Stimulated activated CD4-positive, alpha-beta T cell treated with anti-CD3 and anti-CD28 coated beads, Interleukin-15, amount 100 ng/mL, for 1 hour (primary cell): ENCODE measurements at places on chromosomes 1 and 21.

DNA sequence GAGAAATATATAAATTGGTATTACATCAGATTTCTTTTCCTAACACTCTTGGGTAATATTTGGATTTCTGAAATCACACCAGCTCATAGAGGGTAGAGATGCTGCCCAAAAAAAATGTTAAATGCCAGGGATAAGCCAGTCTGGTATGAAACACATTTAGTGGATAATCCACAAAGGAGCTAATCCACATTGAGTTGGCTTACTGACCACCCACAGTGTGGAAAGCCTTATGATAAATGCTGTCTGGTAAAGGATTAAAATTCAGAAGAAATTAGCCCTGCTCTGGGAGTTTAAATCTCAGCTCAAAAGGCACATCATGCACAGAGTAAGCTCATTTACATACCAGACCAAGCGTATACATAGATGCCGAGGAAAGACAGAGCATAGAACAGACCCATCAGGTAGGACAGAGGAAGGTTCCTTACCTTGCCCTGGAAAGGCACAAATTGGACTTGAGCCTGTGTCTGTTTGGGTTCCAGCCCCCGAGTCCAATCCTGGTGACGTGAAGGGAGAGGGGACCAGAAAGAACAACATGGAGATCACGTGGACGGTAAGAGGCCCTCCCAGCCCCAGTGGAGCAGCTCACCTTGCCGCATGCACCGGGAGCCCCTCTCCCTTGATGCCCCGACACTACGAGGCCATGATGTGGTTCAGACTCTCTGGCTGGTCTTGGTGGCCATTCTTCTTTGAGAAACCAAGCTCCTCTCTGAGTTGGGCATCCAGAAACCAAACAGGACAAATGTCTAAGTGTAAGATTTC lies 62.9 kb upstream of the CNTN2 start:
- DNase-seq = no peak

- DNase-seq = no peak
Observed at GRCh38 chr1:224116131-224116530, 2.2 kb downstream of the FBXO28 start.

- DNase-seq = no peak
Observed at GRCh38 chr1:87644033-87644578, 315.4 kb downstream of the LMO4 start.

DNA sequence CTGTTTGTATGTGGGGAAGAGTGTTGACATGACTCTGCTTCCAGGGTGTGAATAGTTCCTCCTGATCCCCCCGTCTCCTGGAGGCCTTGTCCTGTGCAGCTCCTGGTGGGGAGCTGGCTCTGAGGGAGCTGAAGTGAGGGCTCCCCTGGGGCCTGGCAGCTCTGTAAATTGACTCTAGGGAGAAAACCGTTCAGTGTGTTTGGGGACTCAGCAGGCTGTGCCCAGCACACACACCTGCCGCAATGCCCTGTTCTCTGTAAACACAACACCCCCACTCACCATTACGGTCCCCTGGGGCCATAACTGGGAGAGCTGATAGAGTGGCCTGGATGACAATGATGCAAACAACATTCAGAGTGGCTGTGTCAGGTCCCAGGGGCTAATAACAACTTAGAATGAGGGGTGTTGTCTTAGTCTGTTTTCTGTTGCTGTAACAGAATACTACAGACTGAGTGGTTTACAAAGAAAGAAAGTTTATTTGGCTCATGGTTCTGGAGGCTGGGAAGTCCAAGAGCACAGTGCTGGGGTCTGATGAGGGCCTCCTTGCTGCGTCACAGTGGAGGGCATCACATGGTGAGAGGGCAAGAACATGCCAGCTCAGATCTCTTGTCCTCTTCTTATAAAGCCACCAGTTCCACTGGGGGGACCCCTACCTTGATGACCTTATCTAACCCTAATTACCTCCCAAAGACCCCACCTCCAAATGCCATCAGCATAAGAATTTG lies 15.3 kb downstream of the ADORA1 start:
- DNase-seq = no peak

DNA sequence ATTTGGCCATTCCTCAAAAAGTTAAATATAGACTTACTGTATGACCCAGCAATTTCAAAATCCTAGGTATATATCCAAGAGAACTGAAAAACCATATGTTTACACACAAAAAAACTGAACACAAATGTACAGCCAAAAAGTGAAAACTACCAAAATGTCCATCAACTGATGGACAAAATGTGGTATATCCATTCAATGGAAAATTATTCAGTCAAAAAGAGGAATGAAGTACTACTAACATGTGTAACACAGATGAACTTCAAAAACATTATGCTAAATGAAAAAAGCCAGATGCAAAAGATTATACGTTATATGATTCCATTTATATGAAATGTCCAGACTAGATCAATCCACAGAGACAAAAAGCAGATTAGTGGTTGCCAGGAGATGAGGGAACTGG lies 8.0 kb downstream of the AIDA start:
- no peak for DNase-seq

DNA sequence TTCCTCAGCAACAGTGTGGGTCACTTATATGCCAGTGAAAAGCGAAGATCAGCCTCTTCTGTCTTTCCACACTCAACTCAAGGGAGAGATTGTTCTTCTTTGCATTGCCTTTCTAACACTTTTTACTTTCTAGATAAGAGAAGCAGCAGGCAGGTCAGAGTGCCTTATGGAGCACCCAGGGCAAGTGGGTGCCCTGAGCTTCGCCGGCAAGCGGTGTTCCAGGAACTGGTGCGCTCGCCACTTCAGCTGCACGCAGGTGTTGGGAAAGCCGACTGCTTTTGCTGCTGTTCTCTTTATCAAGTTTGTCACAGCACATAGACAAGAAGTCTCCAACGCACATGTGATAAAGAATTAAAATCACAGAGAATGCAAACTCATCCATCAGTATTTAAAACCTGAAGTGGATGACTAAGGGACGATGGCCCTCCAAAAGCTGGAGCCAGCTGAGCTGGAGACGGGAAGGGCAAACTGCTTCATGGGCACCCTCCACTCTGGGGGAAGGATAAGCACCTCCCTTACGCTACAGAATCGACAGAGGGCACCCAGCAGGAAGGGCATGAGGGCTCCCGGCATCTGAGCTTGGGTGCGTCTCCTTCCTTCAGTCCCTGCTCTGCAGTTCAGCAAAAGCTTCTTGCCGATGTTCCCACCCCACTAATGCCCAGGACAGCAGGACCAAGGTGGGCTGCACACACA lies 20.7 kb downstream of the UBE2G2 start:
- DNase-seq = no peak

- no peak for DNase-seq
Observed at GRCh38 chr1:19705464-19705863, 40.8 kb downstream of the HTR6 start.

GRCh38 chr1:239112101-239112935 lies 274.1 kb upstream of the CHRM3 start:
- DNase-seq = no peak

DNA sequence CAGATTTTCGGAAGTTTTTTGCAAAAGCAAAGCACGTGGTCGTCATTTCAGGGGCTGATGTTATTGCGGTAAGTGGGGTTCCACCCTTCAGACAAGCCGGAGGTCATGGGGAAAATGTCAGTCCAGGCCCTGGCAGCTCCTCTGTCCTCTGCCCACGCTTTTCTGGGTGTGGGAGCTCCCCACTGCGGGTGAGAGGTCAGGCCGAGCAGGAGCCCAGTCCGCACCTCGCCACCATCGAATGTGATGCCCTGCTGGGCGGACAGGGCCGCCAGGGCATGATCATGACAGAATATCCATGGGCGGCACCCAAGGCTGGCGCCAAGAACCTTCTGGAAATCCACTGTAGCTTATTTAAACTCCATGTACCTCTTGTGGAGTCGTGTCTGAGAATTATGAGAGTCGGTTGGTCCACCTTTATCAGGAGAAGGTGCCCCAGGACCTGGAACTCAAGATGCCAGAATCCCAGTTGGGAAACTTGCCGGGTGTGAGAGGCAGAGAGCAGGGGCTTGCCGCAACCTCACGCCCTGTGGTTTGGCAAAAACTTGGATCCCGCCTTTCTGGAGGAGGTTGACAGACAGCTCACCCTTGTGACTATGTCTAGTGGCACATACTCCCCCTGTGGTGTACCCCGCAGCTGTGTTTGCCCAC lies 6.9 kb downstream of the DIRAS3 start:
- no peak for DNase-seq

DNA sequence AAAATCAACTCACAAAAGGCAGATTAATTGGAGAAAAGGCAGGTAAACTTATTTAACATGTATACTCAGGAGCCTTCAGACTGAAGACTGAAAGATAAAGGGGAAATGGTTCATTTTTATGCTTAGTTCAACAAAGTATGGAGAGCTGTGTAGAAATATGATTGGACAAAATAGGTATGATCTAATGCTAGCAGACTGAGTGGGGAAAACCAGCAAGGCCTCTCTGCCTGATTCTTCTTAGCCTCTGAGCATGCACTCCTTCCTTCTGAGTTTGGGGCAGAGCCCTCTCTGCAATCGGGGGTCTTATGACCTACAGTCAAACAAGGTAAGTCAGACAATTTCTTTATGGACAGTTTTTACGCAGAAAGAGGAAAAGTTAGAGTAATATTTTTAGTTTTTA lies 38.8 kb upstream of the SUCO start:
- DNase-seq = no peak

DNA sequence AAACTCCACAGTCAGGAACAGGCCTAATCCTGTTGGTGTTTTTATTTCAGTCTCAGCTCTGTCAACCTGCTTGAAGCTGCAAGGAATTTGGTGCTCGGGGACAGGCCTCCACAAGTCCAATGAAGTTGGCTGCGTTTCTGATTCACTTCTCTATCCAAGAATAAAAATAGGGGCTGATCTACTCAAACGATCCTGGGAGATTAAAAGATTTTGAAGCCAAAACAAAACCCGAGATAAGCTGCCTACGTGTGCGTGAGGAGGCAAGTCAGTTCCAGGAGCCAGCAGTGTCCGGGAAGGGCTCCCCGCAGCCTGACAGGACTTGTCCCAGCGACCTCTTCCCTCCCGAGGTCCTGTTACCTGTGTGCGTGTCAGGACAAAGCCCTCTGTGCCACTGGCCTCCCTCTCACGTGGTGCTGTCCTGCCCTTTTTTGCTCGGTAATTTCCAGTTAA lies 98.0 kb downstream of the ETS2 start:
- DNase-seq = no peak

DNA sequence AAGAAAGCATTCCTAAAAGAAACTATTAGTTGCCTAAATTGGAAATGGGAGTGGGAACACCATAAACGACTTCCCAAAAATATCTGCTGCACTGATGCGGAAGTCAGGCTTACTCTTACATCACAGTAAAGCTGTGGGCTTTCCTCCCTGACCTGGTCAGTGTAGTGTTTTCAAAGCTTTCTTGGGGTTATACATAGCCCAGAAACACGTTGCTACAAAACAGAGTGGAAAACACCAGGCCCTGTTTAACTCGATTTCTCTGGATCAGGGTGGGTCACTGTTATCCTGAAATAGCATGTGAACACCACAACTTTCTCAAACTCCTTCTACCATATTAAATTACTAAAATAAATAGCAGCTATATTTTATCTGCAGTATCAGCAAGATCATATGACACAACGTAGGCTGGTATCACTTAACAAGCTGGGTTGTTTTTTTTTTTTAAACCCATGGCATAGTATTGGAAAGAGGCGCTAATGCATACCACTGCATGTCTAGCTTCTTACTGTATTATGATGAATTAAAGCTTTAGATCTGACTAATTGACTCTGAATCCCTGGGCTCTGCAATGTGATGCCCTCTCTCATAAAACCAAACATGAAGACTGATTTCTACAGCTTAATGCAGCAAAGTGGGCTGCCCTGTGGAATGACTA lies 184.6 kb downstream of the TGFB2 start:
- DNase-seq = no peak

- no peak for DNase-seq
Observed at GRCh38 chr1:160108888-160109662, 6.5 kb upstream of the ATP1A2 start.

DNA sequence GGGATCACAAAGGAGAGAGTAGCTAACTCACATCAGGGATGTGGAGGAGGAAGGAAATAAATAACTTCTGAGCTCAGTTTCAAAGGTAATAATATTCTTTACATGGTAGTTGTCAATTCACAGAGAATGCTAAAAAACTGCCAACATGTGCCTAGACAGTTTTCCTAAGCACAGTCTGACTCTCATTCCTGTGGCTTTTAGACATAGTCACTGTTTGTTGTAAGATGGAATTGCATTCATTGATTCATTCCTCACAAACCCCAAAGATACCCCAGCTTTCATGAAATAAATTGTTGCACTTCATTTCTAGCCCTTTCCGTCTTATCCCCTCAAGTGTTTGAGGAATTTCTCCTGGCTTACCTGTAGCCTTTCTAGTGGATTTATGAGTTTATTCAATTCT lies 263.9 kb downstream of the NTNG1 start:
- DNase-seq = no peak

DNA sequence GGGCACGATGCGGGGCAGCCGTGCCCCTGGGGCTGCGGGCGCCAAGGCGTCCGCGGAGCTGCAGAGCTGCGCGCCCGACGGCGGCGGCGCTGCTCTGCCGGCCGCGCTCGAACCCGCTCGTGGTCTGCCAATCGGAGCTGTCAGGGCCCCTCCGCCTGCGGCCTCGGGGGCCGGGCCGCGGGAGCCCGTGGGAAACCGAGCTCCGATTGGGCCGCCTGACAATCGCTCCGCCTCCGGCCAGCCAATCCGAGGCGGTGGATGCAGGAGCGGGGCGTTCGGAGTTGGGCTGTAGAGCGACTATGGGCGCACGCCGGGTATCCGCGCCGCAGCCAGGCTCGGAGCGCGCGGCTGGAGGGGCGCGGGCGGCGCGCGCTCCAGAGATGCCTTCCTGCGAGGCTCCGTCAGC lies 100.5 kb upstream of the SOD1 start:
- DNase-seq = peak; percentile 81

- no peak for DNase-seq
Observed at GRCh38 chr21:46157396-46157986, 2.1 kb upstream of the FTCD start.

- DNase-seq = no peak
Observed at GRCh38 chr1:101221945-101222429, 14.8 kb upstream of the S1PR1 start.

GRCh38 chr1:206685769-206686477 lies 1.2 kb downstream of the MAPKAPK2 start:
- DNase-seq = no peak

DNA sequence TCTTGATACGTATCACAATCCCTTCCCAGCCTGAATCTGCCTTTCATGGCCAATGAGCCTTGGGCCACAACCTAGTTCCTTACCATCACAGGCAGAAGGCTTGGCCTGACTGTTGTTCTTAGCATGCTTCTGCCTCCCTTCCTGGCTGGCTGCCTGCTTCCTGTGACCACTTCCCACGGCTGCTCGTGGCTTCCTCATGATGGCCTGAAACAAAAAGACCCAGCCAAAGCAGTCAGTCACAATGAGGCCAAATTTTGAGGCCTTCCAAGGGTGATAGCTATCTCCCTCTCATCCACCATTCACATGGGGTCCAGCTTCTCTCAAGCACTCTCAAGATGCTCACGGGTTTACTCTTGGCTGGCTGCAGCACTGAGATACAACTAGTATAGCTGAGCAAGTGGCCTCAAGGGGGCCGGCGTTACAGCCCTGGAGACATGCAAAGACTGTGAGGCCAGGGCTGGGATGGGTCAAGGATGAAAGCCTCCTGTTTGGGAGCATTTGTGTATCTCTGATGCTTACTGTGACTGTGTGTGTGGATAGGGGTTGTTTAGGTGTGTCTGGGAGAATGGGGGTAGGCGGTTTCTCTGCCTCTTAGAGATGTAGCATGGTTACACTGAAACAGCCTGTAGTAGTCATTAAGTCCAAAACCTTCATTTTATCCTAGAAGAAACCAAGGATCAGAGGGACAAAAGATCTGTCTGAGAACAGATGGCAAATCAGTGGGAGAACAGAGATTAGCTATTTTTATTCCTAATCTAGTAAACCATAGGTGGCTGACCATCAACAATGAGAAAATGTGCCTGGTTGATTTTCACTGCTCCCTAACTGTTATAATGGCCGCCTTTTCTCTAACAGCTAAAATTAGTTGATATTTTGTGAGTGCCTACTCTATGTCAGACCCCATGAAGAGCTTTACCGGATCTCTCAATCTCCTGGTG lies 5.4 kb upstream of the TOE1 start:
- no peak for DNase-seq
